Kidney (tissue), 22 donors: ENCODE measurements at places on chromosomes 7 and 10. TPM values are rescaled to one million over a fixed set of nuclear protein-coding genes. Genes with fewer than 3 reads are reported as not detected.

The CLEC2L gene
- polyA plus RNA-seq, result not detected

The PLXNA4 gene
- 0.17 TPM for polyA plus RNA-seq

The CALHM3 gene
- polyA plus RNA-seq, result not detected

The BTBD16 gene
- 0.34 TPM for polyA plus RNA-seq

The AGK gene
- polyA plus RNA-seq, result 17.7 TPM

The EEF1AKMT2 gene
- 20.5 TPM for polyA plus RNA-seq

The FHIP2A gene
- polyA plus RNA-seq, result 5.2 TPM

The SORCS3 gene
- 0.52 TPM for polyA plus RNA-seq

The STRIP2 gene
- 9.0 TPM for polyA plus RNA-seq

The C7orf57 gene
- polyA plus RNA-seq, result not detected

The MYL10 gene
- polyA plus RNA-seq, result not detected

The MRPL32 gene
- 101 TPM for polyA plus RNA-seq

The ARHGAP22 gene
- 0.62 TPM for polyA plus RNA-seq

The C10orf67 gene
- 1.1 TPM for polyA plus RNA-seq

The TMEM196 gene
- polyA plus RNA-seq, result not detected

The SCD gene
- polyA plus RNA-seq, result 10.7 TPM

The CTTNBP2 gene
- 3.8 TPM for polyA plus RNA-seq

The SPDYE2 gene
- not detected for polyA plus RNA-seq
